Right lung (tissue), 10 donors: ENCODE measurements at places on chromosomes 11 and 22.

DNA sequence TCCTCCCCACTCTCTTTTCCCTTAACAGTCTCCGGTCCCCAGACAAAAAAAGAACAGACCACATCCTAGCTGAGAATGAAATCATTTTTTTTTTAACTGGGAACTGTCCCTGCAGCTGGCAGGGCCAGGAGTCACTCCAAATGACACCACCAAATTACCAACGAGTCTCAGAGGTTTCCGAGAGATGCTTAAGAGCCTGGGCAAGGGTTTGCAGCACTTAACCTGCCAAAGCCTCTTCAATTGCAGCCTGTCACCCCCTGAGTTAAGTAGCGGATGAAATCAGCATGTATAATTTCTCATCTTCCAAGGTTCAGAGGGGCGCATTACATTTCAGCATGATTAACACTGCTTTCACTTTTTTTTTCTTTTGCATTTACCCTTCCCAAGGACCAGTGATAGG, 71.8 kb downstream of the TENM4 start:
- DNase-seq = no peak

DNA sequence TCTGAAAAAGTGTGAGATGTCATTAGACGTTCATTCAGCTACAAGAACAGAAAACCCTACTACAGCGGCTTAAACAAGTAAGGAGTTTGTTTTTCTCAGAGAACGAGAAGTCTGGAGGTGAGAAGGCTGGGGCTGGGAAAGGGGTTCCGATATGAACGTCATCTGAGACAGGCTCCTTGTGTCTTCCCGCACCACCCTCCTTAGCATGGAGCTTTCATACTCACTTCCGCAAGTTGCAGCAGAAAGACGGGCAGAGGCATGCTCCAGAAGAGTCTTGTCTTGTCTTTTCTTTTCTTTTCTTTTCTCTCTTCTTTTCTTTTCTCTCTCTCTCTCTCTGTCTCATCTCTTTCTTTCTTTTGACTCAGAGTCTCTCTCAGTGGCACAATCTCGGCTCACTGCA, 3.6 kb downstream of the TMEM45B start:
- no peak for DNase-seq

DNA sequence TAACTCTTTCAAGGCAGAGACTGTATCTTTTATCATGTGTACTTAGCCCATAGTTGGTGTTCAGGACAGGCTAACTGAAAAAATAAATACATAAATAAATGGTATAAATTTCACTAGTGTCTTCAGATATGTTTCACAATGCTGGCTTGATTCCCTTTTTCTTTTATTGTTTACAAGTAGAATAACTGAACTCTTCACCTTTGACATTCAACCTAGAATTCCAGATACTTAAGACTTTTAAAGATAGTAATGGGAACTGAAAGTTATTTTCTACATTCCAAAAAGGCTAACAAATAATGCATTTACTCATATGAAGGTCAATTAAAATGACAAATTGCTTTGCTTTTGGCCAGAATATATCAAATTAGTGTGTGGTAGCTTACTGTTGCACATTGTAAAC, 411.3 kb upstream of the TENM4 start:
- DNase-seq = peak; percentile 23

DNA sequence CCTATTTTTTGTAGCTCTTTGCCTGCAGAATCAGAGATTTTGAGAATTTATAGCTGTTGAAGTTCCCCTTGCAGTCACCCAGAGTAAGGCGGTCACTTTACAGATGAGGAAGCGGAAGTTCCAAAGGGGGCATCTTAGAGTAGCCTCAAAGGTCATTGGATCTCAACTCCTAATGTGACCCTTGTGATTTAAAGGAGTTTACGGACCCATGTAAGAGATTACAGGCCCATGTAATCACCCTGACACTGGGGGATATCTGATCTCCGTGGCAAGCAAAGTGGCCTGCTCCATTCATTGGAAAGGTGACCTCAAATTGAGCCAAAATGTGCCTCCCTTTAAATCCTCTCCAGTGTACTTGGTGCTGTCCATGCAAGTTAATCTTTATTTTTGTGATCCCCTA, 15.7 kb downstream of the P2RX3 start:
- no peak for DNase-seq

- DNase-seq = no peak
These were observed 11.7 kb upstream of the UCP3 start for GRCh38 chr11:74020539-74020938.

- no peak for DNase-seq
These were observed 6.5 kb upstream of the PVALB start for GRCh38 chr22:36823186-36823839.

- no peak for DNase-seq
These were observed 19.6 kb downstream of the FGF3 start for GRCh38 chr11:69799582-69799981.

DNA sequence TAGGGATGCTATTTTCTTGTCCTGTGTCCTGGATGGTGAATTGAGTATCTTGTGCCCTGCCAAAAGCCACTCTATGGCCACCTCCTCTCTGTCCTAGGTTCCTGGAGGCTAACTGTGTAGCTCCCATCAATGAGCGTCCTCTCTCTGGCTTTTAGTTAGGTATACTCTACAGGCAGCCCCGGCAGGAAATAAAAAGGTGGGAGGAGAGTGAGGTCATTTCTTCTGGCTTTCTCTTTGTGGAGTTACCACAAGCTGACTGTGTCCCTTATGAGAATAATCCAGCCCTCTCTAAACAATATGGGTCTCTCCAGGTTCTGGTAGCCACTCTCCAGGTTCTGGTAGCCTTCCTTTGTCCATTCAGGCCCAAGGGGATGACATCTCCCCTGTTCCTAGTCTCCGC, 11.7 kb upstream of the ASPHD2 start:
- no peak for DNase-seq

- no peak for DNase-seq
These were observed 20.3 kb downstream of the UQCR10 start for GRCh38 chr22:29787371-29787980.

DNA sequence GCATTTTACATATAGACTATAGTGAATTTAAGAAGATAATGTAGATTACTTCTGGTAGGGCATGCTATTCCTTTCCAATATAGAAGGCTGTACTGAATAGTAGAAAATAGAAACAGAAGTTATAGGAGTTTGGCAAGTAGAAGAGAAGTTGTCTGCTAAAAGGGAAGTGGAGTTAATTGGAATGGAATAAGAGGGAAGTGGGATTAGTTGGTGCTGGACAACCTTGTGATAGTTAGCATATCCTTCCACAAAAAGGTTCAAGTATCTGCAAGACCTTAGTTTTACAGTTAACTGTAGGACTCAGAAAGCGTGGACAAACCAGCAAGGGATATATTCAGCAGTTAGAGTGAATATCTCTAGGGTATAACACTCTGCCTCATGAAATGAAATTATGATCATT, 185.5 kb downstream of the SWAP70 start:
- DNase-seq = no peak

GRCh38 chr11:2931771-2932738, 2.8 kb upstream of the PHLDA2 start:
- no peak for DNase-seq
